NCI-H1417 treated with DMSO at 0.1 percent for 48 hours (cell line): ENCODE measurements at places on chromosomes 2 and 18.
A peak's percentile ranks its signal among the peaks of the same experiment; 100 is the strongest.

- no peak for DNase-seq
Observed at GRCh38 chr18:62033756-62034155, 140.9 kb upstream of the RNF152 start.

DNA sequence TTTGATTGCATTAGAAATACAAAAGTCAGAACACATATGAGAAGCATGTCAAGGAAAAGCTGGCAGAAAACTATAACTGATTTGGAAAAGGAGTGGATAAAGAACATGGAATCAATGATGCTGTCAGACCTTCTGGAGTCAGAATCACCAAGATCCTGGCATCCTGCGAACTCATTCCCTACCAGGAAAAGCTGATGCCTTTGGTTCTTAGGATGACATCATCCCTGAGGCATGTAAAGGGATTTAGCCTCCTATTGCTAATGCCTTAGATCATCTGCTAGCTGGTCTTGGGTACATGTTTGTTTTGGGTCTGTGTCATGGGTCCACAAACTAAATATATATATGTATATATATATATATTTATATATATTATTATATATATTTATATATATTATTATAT lies 680.7 kb downstream of the EPHA4 start:
- no peak for DNase-seq

GRCh38 chr2:49154140-49154539 lies at the start of gene FSHR:
Gene FSHR, minus strand, starts transcription at chr2:49154515. Its CDS starts 98 bp downstream, at chr2:49154417.
- DNase-seq: no peak

GRCh38 chr2:112627060-112628040 lies 18.4 kb upstream of the SLC20A1 start:
- DNase-seq: no peak

DNA sequence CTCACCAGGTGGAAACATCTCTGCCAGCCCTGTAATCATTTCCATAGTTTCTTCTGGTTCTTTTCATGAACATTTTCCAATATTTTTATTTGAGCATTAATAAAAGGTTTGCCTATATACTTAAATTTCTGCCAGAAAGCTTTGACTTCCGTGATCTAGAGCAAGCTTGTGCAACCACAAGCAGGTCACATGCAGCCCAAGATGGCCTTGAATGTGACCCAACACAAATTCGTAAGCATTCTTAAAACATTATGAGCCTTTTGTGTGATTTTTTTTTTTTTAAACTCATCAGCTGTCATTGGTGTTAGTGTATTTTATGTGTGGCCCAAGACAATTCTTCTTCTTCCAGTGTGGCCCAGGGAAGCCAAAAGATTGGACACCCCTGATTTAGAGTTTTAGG lies 51.6 kb downstream of the NEDD4L start:
- no peak for DNase-seq

DNA sequence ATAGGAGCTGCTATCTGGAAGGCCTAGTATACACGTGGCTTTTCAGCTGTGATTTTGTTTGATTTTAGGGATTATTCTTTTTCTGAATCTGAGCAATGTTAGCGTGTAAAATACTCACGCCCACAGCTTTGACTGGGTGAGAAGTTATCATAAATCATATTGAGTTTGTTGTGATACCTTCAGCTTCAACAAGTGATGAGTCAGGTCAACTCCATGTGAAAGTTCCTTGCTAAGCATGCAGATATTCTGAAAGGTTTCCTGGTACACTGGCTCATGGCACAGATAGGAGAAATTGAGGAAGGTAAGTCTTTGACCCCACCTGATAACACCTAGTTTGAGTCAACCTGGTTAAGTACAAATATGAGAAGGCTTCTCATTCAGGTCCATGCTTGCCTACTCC lies at the start of gene GKN1:
GKN1 (plus strand) TSS at position 386 of the 400 bp plus-strand sequence. CDS start 42 bp downstream, outside the sequence.
- no peak for DNase-seq

- DNase-seq: no peak
Observed at GRCh38 chr2:5766561-5766960, 74.4 kb downstream of the SOX11 start.

GRCh38 chr2:8152392-8153257 lies 529.2 kb upstream of the ID2 start:
- DNase-seq: no peak

DNA sequence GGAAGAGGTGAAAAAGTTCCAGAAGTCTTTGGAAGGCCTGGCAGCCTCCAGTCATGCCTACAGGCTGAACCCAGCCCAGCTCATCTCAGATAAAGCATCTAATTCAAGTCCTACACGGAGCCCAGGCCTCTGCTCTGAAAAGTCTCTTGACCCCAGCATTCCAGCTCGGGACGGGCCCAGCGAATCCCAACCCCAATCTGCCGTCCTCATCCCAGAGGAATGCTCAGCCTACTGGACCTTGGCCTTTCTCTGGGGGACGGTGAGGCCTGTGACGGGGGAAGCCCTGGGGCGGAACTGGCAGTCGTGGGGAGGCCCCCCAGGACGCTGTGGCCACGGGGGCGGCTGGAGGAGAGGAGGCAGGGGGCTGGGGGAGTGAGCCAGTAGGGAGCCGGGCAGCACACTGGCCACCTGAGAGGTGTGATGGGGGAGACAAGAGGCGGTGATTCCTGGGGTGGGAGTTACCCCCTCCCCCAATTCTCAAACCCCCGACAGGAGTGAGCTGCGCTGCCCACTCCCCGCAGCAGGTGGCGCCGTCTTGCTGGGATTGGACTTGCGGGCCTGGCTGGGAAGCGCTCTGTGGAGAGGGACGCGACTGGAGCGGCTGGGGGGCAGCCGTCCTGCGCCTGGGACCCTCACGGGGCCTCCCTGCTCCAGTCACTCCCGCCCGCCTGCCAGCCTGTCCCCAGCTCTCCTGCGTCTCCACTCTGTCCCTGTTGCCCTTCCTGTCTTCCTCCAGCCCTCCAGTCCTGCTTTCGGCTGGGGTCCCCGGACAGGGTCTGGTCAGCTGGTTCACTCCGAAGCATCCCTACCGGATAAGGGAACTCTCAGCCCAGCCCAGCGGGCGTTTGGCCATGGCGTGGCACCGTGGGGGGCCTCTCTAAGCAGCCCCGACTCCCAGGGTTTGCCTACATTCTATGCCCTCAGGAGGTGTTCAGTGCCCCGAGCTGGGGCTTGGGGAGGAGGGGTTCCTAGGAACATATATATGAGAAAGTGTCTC lies 182.6 kb upstream of the HAAO start:
- no peak for DNase-seq

DNA sequence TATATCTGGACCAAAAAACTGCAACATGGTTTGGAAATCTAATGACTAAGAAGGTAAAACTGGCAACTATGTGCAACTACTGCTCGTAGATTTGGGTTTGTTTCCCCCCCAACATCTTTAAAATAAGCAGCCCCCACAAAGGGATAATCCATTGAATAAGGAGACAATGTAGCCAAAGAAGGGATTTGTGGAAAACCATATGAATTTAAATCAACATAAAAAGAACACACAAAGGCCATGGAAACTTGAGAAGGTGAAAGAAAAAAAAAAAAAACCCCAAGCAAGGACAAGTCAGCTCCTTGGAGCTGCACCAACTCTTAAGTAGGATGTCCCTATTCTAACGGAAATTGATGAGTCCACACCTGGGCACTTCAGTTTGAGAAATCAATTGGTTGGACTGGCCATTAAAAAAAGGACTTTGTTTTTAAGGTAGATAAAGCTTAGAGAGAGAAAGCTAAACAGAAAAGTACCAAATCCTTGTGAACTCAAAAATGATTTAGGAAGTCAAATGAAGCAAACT lies 53.7 kb upstream of the ST8SIA5 start:
- no peak for DNase-seq

DNA sequence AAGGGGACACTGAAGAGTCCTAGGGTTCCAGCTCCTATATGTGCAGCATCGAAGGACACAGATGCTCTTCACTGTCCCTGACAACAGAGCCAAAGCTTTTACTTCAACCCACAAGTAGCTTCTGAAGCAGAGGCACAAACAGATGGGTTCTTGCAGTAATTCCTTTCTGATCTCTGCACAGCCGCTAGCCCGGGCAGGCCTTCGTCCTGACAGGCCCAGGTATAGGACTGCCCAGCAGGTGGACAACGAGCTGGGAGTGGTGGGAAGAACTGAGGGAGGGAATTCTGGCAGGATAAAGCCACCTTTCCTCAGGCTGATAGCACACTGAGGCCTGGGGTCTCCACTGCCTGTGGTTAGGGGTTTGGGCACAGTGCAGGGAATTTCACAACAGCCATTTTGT lies 94.8 kb downstream of the RHOB start:
- no peak for DNase-seq

GRCh38 chr2:58204195-58204959 lies 36.7 kb downstream of the FANCL start:
- DNase-seq: peak; percentile 24

GRCh38 chr2:8431446-8432125 lies 250.3 kb upstream of the ID2 start:
- DNase-seq: no peak

DNA sequence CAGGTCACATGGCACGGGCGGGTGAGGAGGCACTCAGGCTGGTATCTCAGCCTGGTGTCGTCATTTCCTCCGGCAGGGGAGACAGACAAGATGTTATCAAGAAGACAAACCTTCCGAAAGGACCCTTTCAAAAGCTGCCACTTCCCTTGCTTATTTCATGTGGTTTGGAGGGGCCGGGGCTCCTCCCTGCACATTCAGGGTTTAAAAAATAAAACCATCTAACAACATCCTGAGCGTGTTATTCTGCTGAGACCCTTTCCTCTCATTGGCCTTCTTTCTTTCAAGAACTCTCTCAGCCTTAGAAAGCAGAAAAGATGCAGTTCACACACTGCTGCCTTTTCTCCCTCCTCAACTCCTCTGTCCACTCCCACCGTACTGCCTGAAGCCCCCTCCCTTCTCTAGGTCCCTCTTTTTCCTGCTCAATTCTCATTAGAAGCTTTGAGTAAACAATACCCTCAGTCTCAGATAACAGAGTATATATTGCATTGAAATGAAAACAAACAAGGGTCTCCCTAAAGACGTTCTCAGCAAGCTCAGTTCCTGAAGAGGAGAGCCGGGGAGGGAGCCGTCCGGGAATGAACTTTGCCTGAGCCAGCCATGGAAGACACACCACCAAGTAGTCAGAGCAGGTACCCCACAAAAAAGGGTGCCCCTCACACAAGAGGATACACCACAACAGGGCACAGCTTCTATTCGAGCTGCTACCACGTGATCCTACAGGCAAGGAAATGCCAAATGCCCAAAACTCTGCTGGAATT lies 9.7 kb downstream of the SMAD7 start:
- DNase-seq: no peak

- peak; percentile 23 for DNase-seq
Observed at GRCh38 chr2:19868701-19869580, 32.8 kb downstream of the TTC32 start.

- no peak for DNase-seq
Observed at GRCh38 chr18:4035521-4035920, 419.6 kb downstream of the DLGAP1 start.

DNA sequence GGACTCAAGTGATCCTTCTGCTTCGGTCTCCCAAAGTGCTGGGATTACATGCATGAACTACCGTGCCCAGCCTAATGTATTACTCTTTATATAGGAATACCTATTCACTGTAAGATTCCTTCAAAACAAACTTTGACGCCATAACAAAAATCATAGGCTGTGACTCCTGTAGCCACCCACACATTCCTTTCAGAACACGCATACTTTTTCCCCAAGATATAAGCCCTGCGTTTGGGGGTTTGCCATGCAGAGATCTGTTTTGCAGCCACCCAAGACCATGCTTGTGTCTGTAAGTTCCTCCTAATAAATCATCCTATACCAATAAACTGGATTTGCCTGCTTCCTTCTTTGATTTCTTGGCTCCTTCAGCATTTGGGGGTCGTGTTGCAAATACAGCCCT lies 46.0 kb upstream of the STON1 start:
- DNase-seq: no peak

GRCh38 chr2:241933179-241933911 lies 63.8 kb downstream of the RTP5 start:
- DNase-seq: no peak

GRCh38 chr2:12318427-12319057 lies 398.2 kb upstream of the TRIB2 start:
- DNase-seq: no peak

- DNase-seq: no peak
Observed at GRCh38 chr2:44171018-44171417, 2.3 kb downstream of the PPM1B start.

- DNase-seq: no peak
Observed at GRCh38 chr2:51301381-51301780, 269.4 kb upstream of the NRXN1 start.

DNA sequence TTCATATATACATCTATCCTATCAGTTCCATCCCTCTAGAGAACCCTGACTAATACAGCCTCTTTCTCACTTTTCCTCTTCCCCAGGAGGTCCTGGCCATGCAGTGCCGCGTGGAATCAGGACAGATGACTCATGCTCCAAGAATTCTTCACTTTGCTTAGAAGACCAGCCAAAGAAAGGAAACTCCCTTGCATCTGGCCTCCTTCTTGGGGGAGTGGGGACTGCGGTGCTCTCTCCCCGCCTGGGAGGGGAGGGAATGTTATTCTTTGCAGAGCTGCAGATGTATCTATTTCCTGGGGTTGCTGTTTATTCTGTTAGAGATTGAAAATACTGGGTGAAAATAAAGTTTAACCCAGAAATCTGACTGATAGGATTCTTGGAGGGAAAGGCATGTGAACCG lies 111.5 kb upstream of the SH3BP4 start:
- no peak for DNase-seq

DNA sequence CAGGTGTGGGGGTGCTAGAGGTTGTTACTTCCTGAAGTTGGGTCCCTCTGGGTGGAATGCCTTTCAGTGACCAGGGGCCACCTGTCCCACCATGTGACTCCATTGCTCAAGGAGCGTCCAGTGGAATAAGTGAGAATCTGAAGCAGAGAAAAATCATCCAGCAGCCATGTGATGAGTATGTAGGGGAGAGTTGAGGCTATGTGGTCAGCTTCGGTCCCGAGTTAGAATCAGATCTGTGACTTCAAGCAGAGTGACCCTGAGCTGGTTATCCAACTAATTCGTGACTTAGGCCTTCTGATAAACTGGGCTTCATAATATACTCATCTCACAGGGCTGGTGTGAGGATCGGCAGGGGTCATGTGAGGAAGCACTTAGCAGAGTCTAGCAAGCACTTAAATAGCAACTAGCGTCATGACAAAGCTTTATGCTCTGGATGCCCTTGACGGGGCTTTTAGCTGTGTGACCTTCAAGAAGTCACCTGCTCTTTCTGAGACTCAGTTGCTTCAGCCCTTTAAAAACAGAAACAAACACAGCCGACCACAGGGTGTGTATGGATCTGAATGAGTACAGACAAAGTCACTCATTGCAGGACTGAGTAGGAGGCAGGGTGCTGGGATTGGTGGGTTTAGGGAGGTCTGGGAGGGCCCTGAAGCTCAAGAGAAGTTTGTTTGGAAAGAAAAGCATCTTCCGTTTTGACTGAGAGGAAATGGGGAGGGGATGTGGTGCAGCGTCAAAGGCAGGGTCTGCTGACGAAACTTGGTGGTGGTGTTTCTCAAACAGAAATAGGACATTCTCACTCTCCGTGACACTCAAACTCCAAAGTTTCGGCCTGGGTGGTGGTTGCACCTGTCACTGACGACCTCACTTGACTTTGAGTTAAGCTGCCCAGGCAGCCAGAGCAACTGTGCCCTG lies 264.0 kb upstream of the CXCR4 start:
- no peak for DNase-seq

GRCh38 chr2:41948397-41948763 lies 99.4 kb upstream of the PKDCC start:
- DNase-seq: no peak
